Stimulated activated CD4-positive, alpha-beta T cell treated with anti-CD3 and anti-CD28 coated beads, Interleukin-15, amount 100 ng/mL, for 48 hours (primary cell): ENCODE measurements at places on chromosomes 6 and 20.

DNA sequence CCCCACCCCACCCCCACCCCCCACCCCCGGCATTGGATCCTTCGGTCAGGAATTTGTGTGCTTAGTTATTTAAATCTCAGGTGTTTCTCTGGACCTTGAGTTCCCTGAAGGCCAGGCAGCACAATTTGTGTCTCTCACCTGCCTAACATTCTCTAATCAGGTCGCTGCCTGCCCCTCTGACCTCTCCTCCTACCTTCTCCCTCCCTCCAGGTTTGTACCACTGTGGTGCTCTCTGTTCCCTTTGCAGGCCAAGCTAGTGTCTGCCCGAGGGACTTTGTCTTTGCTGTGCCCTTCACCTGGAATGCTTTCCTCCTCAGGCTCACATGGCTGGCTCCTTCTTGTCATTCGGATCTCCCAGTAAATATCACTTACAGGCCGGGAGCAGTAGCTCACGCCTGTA is 131.4 kb upstream of the SLC2A12 start:
- DNase-seq = no peak

DNA sequence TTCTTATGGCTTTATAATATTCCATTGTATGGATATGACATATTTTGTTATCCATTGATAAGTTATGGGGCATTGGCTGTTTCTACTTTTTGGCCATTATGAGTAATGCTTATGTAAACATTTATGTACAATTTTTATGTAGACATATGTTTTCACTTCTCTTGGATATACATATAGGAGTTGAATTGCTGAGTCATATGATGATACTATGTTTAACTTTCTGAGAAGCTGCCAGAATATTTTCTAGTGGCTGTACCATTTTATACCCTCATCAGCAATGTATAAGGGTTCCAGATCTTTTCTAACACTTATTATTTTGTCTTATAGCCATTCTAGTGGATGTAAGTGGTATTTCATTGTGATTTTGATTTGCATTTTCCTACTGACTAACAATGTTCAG is 23.1 kb downstream of the OTOR start:
- DNase-seq = no peak

- no peak for DNase-seq
These were observed 4.1 kb upstream of the FAM135A start for GRCh38 chr6:70409216-70409615.

GRCh38 chr20:20743511-20744169 is 31.2 kb upstream of the RALGAPA2 start:
- no peak for DNase-seq

DNA sequence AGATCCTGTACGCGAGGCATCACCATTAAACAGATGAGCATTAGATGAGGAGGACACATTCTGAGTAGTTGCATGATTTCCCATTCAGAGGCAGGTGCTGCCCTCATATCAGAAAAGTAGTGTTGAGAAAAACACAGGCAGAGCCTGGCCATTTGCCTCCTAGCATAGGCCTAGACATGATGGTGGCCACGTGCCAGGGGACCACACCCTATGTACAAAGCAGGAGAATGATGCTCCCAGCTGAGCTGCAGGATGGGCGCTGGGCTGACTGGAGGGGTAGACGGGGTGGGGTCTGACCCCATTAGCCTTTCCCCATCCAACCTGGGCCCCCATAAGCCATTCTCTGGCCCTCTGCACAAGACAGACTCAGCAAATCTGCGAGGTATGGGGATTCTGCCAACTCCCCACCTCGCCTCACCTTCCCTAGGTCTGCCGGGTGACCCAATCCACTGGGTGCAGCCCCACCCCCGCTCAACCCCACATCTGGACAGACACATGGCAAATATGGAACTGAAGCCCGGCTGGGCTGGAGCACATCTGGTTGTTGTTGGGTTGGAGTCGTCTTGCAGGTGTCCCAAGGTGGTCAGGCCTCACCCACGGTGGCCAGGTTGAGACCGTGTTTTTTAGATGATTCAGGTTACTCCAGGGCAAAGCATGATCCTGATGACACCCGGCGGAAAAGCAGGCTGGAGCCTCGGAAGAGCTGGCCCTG is 13.9 kb downstream of the PI16 start:
- DNase-seq = no peak

DNA sequence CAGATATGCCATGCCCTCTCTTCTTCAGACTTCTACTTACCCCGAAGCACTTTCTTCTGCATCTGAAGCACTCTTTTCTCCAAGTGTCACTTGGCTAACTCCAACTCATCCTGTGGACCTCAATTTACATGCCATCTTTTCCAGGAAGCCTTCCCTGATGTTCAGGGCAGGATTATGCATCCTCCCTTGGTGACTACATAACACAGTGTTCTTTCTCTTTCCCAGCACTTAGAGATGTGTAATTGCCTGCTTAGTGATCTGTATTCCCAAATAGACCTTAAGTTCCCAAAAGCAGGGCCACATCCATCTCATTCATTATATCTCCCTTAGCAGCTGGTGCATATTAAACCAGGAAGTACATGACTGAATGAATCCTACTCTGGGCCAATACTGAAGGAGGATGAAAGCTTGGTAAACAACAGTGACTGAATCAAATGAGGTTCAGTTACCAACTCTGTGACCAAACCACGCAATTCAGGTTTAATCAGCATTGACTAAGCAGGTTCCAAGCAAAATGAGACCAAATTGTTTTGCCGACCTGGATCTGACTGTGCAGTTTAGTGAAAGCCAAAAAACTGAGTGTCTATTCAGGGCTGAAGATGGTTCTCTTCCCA is 121.4 kb upstream of the TCF21 start:
- DNase-seq = no peak

GRCh38 chr6:43037197-43037596 is 15.8 kb downstream of the RRP36 start:
- DNase-seq = no peak

GRCh38 chr20:48025051-48025515 is 239.8 kb upstream of the SULF2 start:
- no peak for DNase-seq

GRCh38 chr6:158211273-158212055 is 43.3 kb downstream of the GTF2H5 start:
- DNase-seq = no peak

GRCh38 chr6:90214461-90214860 is 82.2 kb downstream of the BACH2 start:
- DNase-seq = no peak

DNA sequence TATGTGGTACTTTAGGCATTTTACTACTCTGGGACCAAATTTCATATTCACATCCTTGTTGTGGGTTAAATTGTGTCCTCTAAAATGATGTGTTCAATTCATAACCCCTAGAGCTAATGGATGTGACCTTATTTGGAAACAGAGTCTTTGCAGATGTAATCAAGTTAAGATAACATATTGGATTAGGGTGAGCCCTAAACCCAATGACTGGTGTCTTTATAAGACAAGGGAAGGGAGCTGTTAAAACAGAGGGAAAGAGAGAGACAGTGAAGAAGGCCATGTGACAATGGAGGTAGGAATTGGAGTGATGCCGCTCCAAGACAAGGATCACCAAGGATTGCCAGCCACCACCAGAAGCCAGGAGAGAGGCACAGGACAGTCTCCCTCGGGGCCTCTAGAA is 220.0 kb downstream of the ADGRG6 start:
- no peak for DNase-seq

DNA sequence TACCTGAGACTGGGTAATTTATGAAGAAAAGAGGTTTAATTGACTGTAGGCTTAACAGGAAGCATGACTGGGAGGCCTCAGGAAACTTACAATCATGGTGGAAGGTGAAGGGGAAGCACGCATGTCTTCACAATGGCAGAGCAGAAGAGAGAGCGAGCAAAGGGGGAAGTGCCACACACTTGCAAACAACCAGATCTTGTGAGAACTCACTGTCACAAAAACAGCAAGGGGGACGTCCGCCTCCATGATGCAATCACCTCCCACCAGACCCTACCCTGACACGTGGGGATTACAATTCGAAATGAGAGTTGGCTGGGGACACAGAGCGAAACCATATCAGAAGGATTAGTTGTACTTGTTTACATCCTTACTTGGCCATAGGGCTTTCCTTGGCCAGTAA is 49.7 kb downstream of the FIG4 start:
- no peak for DNase-seq

DNA sequence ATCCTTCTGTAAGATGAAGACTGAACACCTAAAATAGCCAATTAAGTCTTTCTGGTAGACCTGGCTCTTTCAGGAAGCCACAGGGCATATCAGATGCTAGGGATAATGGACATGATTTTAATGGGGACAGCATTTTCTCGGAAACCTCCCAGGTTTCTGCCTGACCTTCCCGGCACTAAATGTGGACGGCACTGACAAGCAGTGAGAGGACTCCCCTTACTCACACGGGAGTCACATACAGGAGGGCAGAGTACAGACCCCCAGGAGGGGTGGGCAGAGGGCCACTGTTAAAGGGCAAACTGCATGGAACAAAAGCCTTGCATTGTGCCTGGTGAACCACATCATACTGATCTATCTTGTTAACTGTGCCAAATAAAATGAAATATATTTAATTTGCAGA is 19.9 kb downstream of the PSMG4 start:
- no peak for DNase-seq

- peak; percentile 27 for DNase-seq
These were observed 28.8 kb downstream of the PDE7B start for GRCh38 chr6:135880066-135880972.

GRCh38 chr6:35230498-35230897 is 16.7 kb downstream of the SCUBE3 start:
- no peak for DNase-seq

GRCh38 chr20:38969708-38970107 is 7.6 kb downstream of the DHX35 start:
- DNase-seq = no peak

DNA sequence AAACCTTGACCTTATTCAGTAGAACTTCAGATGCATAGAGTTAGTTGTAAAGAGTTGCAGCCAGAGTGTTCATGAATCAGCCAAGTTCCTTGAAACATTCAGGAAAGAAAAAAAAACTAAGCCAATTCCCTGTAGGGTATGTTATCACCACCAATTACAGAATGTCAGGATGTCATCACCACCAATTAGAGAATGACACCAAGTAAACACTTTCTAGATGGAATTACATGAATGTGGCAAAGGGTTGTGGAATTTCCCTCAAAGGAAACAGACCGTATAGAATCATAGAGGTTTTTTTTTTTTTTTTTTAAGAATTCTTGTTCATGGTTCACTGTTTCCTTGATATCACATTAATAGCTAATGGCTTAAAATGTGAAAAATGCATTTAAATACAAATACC is 472.1 kb upstream of the RNF217 start:
- DNase-seq = no peak

GRCh38 chr20:46416421-46416820 is 10.0 kb upstream of the ELMO2 start:
- DNase-seq = no peak

- no peak for DNase-seq
These were observed 39.6 kb downstream of the FAM217A start for GRCh38 chr6:4039348-4039747.

GRCh38 chr20:13256606-13257005 is 35.5 kb downstream of the ISM1 start:
- DNase-seq = no peak

DNA sequence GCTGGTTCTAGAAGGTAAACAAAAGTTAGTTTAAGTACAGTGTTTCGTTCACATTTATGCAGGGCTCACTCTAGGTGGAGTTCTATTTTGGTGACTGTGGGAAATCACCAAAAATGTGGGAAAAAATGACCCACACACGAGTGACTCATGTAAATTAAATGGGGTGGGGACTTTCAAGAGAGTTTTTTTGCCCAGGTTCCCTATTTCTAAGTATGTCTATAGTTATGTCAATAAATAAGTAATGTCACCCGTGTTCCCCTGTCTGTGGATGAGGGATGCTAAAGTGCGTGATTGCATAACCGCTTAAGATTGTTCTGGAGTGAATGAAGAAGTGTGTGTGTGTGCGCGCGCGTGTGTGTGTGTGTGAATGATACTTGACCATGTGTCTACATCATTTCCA is 69.1 kb downstream of the MYB start:
- DNase-seq = no peak

DNA sequence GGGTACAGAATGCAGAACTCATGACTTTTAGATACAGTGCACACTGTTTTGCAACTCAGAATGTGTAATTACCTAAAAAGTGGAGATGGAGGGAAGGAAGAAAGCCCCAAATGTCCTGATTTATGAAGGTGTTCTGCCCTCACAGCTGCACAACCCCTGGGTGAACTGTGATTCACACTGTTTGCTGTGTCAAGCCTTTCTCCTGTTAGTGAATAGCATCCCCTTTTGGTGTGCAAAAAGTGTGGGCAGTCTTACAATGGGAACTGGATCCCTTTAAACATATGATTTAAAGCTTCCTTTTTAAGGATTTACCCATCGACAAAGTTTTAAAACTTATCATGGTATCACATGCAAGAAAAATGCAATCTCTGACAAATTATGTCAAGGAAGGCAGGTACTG is 633.4 kb upstream of the EPHA7 start:
- DNase-seq = no peak

GRCh38 chr6:131146865-131147264 is 11.6 kb downstream of the AKAP7 start:
- no peak for DNase-seq

GRCh38 chr6:157244175-157244574 is 79.1 kb downstream of the TMEM242 start:
- DNase-seq = no peak

DNA sequence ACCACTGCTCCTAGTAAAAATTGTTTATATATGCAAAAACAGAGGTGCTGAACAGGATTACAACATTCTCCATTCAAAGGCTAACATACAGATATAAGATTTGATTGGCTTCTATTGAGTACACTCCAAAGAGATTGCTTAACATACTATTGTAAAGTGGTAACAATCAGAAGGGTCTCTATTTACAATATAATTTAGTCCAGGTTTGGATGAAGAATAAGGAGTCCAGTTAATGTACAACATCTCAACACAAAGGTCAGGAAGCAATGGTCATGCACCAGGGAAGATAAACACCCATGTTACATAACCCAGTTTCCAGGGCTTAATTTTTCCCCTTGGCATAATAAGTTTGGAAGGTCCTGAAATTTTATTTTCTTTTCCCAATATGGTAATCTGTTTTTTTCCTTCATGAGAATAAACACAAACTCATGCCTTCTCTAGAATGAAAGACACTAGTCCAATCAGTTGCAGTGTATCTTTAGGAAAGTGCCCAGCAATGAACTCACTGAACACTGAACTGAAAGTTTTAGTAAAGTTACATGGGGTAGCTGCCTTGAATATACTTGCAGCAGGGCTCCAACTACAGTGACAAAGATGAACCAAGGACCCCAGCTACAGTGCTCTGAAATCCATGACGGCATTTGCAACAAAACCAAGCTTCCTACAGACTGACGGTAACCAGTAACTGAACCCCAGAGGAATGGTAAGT is 255.3 kb upstream of the GJE1 start:
- DNase-seq = no peak

DNA sequence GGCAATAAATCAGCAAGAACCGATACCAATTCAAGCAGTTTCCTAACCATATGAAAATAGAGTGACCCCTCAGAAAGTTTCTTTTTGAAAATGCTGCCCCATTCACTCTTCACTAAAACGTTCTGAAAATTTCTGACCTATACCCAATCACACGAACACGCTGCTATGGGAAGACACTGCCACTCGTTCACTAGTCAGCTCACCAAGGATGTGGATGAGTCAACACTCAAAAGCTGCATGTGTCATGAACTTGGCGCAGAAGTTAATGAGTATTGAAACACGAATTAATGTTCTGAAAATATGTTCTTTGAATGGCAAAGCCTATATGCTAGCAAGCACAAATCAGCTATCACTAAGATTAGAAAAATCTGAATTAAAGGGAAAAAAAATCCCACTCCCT is 84.2 kb downstream of the PREP start:
- DNase-seq = no peak
